ENCODE measurements at places on chromosomes 11 and 22. TPM values are rescaled to one million over a fixed set of nuclear protein-coding genes. Genes with fewer than 3 reads are reported as not detected.

The DDIAS gene
- 28.7 TPM for total RNA-seq

The NAA40 gene
- 25.3 TPM for total RNA-seq

The OR2AT4 gene
- not detected for total RNA-seq

The RAG2 gene
- not detected for total RNA-seq

The CNIH2 gene
- total RNA-seq: 1.7 TPM

The OR8B3 gene
- total RNA-seq: not detected

The APOBEC3F gene
- total RNA-seq: 19.0 TPM

The PLEKHA7 gene
- total RNA-seq: 10.3 TPM

The RFPL1 gene
- total RNA-seq: not detected

The TRPM5 gene
- not detected for total RNA-seq

The P2RX3 gene
- not detected for total RNA-seq

GRCh38 chr11:65498977-65499712 lies at the start of gene MALAT1:
MALAT1 (plus strand) TSS chr11:65499045.
- H3K4me3 ChIP-seq: no peak within 1 kb of the TSS
- H3K27ac ChIP-seq: no peak within 1 kb of the TSS
- peak; percentile 94 for DNase-seq
- H3K4me1 ChIP-seq: peaks cover 35% of the 10 kb centered on the region

- no peak overlapping the region for H3K4me3 ChIP-seq
- no peak for DNase-seq
- no peaks in the 10 kb centered on the region for H3K36me3 ChIP-seq
- H3K27ac ChIP-seq: no peak overlapping the region
These were observed 111.9 kb downstream of the CCDC34 start for GRCh38 chr11:27250867-27251665.

DNA sequence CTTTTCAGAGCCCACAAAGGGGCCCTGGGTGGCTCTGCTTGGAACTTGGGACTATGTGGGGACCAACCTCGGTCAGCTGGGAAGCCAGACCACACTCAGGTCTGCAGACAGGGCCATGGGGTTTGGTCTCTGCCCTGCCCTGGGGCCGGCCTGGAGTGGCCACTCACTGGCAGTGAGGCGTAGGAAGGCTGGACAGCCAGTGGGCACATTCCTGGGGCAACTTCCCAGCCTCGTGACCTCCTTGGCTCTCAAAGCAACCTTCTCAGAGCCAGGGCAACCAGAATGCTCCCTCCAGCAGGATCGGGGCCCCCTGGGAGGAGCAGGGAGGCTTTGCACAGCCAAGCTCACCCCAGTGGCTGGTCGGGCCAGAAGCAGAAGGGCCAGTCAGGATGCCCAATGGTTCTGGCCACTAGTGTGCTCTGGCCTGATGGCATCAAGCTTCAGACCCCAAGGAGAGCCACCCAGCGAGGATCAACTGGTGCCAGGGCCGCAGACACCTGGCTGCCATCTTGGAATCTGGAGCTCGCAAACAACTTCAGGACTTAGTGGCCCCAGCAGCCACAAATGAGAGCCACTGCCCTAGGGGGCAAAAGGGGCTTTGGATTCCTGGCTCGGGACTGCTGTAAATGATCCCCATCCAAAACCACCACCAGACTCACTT lies 87.1 kb downstream of the MYEOV start:
- H3K27me3 ChIP-seq: no peaks in the 10 kb centered on the region
- H3K36me3 ChIP-seq: no peaks in the 10 kb centered on the region
- no peak overlapping the region for H3K27ac ChIP-seq
- DNase-seq: no peak
- no peak overlapping the region for H3K4me3 ChIP-seq
- no peaks in the 10 kb centered on the region for H3K4me1 ChIP-seq

GRCh38 chr11:64305691-64306562 lies 603 bp downstream of the ESRRA start:
- H3K4me3 ChIP-seq: peak overlapping the region; percentile 92
- peaks cover 8% of the 10 kb centered on the region for H3K36me3 ChIP-seq
- DNase-seq: peak; percentile 69
- H3K4me1 ChIP-seq: peaks cover 12% of the 10 kb centered on the region
- H3K27me3 ChIP-seq: peaks cover 7% of the 10 kb centered on the region

GRCh38 chr11:47981667-47982404 lies 1.5 kb downstream of the PTPRJ start:
- no peak for DNase-seq
- H3K4me3 ChIP-seq: peak overlapping the region; percentile 92
- H3K4me1 ChIP-seq: peaks cover 36% of the 10 kb centered on the region
- peaks cover 6% of the 10 kb centered on the region for H3K27me3 ChIP-seq
- H3K27ac ChIP-seq: peak overlapping the region; percentile 88

- no peaks in the 10 kb centered on the region for H3K4me1 ChIP-seq
- H3K4me3 ChIP-seq: no peak overlapping the region
- no peak for DNase-seq
- no peak overlapping the region for H3K27ac ChIP-seq
These were observed 63.3 kb downstream of the DGCR2 start for GRCh38 chr22:19058713-19059451.

GRCh38 chr11:28153586-28153985 lies 45.4 kb downstream of the METTL15 start:
- no peaks in the 10 kb centered on the region for H3K27me3 ChIP-seq
- no peak for DNase-seq
- H3K4me3 ChIP-seq: no peak overlapping the region

DNA sequence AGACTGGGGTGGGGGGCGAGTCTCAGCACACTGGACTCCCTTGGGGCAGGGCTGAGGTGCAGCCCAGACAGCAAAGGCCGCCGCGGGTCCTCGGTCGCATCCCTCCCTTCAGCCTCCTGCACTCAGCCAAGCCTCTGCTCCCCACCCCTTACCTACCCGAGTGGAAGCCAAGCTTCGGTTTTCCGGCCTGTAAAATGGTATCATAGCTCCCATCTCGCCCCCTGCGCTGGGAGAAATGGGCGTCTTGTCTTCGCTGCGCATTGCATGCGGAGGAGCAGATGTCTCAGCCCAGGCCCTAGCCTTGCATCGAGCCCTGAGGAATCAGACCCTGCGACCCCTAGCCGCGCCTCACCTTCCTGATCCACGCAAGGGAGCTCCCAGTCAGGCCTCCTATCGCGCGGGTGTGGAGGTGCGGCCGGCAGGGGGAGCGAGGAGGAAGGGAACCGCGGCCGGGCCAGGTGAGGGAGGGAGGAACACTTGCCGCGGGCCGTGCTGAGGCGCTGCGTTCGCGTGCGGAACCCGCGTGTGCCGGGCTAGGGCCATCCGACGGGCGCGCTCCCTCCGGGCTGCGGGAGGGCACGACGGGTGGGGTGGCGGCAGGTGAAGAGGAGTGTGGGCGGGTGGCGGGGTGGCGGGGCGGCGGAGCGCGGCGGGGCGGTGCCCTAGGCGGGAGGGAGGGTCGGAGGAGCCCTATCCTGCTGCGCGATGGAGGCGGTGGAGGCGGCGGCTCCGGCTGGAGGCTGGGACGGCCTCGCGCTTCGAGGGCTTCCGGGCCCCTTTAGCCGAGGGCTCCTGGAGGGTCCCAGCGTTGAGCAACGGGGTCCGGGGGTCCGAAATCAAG lies 4.1 kb upstream of the TBX1 start:
- peak; percentile 61 for DNase-seq
- peaks cover 17% of the 10 kb centered on the region for H3K4me1 ChIP-seq
- H3K27me3 ChIP-seq: peaks cover 56% of the 10 kb centered on the region
- H3K4me3 ChIP-seq: peak overlapping the region; percentile 2
- peaks cover 4% of the 10 kb centered on the region for H3K36me3 ChIP-seq

DNA sequence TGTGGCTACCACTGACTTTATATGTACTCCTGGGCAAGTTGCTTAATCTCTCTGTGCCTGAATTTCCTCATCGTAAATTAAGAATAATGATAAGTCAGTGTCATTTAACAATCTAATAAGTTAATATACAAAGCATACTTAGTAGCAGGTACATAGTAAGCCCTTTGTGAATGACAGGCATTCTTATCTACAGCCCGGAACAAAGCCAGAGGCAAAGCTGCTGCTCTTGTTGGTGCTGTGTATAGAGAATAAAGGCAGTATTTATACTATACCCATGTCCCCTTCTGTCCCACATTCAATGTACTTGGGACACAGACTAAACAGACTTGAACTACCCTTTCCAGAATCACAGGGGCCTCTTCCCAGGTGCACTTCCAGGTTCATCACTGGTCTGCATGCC lies 229.7 kb upstream of the NCAM1 start:
- H3K27me3 ChIP-seq: peaks cover 3% of the 10 kb centered on the region
- no peak overlapping the region for H3K4me3 ChIP-seq
- no peak for DNase-seq
- no peaks in the 10 kb centered on the region for H3K36me3 ChIP-seq
- H3K27ac ChIP-seq: no peak overlapping the region
- no peaks in the 10 kb centered on the region for H3K4me1 ChIP-seq

GRCh38 chr11:46541593-46542371 lies 52.0 kb downstream of the AMBRA1 start:
- H3K4me3 ChIP-seq: no peak overlapping the region
- DNase-seq: no peak
- peaks cover 30% of the 10 kb centered on the region for H3K36me3 ChIP-seq
- H3K27me3 ChIP-seq: no peaks in the 10 kb centered on the region

DNA sequence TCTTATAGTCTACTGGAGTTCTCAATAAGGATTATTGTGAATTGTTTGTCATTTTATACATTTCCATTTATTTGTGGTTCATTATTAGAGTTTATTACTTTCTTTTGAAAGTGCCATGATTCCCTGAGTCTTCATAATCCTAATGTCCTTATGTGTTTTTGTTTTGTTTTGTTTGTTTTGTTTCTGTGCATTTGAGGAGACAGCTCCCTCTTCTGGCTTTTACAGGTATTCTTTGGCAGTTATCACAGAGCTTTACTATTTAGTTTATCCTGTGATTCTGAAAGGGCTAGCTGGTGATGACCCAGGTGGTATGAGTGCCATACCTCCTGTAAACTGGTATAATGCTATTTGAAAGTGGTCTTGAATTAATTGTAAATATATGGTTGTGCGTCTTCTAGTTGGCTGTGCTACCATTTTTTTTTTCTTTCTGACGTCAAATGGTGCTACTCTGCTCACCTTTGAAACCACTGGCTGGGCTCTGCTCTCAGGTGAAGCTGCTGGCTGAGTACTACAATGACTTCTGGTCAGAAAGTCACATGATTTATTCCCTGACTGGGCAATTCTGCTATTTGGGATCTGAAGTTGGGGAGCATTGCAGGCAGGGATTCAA lies 751.2 kb downstream of the JRKL start:
- H3K27me3 ChIP-seq: no peaks in the 10 kb centered on the region
- no peaks in the 10 kb centered on the region for H3K36me3 ChIP-seq
- DNase-seq: no peak
- no peaks in the 10 kb centered on the region for H3K4me1 ChIP-seq
- no peak overlapping the region for H3K4me3 ChIP-seq
- H3K27ac ChIP-seq: no peak overlapping the region

DNA sequence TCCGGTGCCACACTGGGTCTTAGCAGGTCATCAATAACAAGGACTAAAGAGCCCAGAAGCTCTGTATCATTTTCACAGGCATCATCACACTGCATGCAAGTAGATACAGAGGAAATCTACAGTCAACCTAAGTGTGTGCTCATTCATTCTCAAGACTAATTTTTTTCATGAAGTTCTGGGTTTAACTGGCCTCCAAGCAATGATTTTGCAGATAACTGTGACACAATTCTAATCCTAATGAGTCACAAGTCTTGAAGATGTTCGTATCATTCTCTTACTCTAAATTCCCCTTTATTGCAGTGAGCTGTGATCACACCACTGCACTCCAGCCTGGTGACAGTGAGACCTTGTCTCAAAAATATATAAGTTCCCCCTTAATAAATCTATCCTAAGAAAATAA lies 2.5 kb downstream of the OR52W1 start:
- H3K4me1 ChIP-seq: peaks cover 38% of the 10 kb centered on the region
- H3K27me3 ChIP-seq: peaks cover 3% of the 10 kb centered on the region
- no peak overlapping the region for H3K4me3 ChIP-seq
- H3K27ac ChIP-seq: no peak overlapping the region

DNA sequence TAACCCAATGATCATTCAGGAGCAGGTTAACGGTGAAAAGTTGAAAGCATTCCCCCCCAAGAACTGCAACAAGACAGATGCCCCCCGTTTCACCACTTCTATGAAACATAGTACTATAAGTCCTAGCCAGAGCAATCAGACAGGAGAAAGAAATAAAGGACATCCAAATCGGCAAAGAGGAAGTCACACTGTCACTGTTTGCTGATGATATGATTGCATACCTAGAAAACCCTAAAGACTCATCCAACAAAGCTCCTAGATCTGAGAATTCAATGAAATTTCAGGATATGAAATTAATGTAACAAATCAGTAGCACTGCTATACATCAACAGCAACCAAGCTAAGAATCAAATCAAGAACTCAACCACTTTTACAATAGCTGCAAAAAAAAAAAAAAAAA lies 32.8 kb downstream of the PIWIL3 start:
- no peak overlapping the region for H3K4me3 ChIP-seq
- no peak for DNase-seq
- H3K4me1 ChIP-seq: no peaks in the 10 kb centered on the region
- H3K27ac ChIP-seq: no peak overlapping the region

GRCh38 chr11:18802381-18803257 lies 11.0 kb upstream of the PTPN5 start:
- no peaks in the 10 kb centered on the region for H3K36me3 ChIP-seq
- no peak overlapping the region for H3K4me3 ChIP-seq
- no peak overlapping the region for H3K27ac ChIP-seq
- DNase-seq: peak; percentile 19
- H3K4me1 ChIP-seq: no peaks in the 10 kb centered on the region

GRCh38 chr11:13962562-13963168 lies at the start of gene SPON1:
SPON1 (plus strand) TSS chr11:13962723; CDS start chr11:13962905, 182 bp downstream.
- H3K4me1 ChIP-seq: peaks cover 5% of the 10 kb centered on the region
- no peak within 1 kb of the TSS for H3K27ac ChIP-seq
- peaks cover 2% of the 10 kb centered on the region for H3K36me3 ChIP-seq
- peak; percentile 13 for DNase-seq
- H3K4me3 ChIP-seq: peak within 1 kb of the TSS; percentile 30
- H3K27me3 ChIP-seq: peaks cover 74% of the 10 kb centered on the region

Measured in activated T-helper 1 cell treated with anti-CD3 and anti-CD28 coated beads, Interleukin-12 subunit alpha, Interleukin-12 subunit beta, Interleukin-2, Interleukin-4 antibody, amounts not matched to agents 30 ng/mL and 10 ng/mL and 1 ng/mL, durations not matched to agents 14 hours and 24 hours and 36 hours (primary cell).